ENCODE measurements at places on chromosomes 12 and 14.

GRCh38 chr14:25588751-25589150, 538.8 kb upstream of the STXBP6 start:
- no peak for DNase-seq

- DNase-seq: no peak
These were observed 3.1 kb upstream of the AVIL start for GRCh38 chr12:57821474-57822214.

DNA sequence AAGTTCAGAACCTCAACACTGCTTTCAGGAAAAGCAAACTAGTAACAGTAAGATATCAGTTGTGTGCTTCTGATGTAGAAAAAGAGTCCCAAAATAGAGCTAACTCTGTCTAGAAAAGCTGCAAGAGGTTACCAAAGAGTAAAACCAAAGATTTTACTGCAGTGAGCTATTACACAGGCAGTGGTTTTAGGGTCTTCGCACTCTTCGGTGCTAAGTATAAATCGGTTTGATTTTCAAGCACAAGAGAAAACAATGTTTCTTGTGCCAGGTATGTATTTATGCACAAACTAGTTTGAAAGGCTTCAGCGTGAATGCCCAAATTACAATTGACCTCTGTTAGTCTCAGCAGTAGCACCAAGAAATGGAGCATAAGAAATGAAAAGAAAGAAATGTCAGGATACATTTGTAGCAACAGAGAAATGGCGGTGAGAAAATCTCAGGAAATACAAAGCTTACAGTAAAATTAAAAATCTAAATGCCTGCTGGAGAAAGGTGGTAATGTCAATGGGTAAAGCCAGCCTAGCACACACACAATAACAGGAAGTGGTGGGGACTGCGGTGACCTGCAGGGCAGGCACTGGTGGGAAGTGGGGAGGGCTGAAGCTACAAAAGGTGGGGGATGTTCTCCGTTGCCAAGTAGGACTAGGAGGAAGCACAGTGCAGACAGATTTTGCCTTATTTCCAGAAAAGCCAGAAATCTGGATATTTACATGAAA, 18.0 kb upstream of the DYRK2 start:
- no peak for DNase-seq

GRCh38 chr14:101010293-101010692, 106.8 kb upstream of the RTL1 start:
- DNase-seq: no peak

- no peak for DNase-seq
These were observed 39.4 kb downstream of the ETV6 start for GRCh38 chr12:11688831-11689230.
